Lower lobe of right lung (tissue), 2 donors: ENCODE measurements at places on chromosomes 2 and 18. TPM values are rescaled to one million over a fixed set of nuclear protein-coding genes. Genes with fewer than 3 reads are reported as not detected.

DNA sequence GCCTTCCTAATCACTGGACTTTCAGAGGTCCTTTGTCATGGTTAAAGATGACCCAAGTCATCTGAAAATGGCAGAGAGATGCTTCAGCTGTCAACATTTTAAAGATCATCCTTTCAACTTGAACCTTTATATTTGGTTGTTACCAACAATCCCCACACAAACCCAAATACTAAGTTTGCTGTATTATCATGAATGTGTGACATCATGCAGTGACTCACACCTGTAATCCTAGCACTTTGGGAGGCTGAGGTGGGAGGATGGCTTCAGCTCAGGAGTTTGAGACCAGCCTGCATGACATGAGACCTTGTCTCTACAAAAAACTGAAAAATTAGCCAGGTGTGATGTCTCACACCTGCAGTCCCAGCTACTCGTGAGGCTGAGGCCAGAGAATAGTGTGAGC, 55.2 kb upstream of the NRP2 start:
- no peak for DNase-seq
- no peak overlapping the region for H3K4me3 ChIP-seq
- no peaks in the 10 kb centered on the region for H3K36me3 ChIP-seq
- no peaks in the 10 kb centered on the region for H3K4me1 ChIP-seq

The SLC19A3 gene
- 40.7 TPM for total RNA-seq

The CAPN14 gene
- 0.15 TPM for total RNA-seq

- no peak overlapping the region for H3K4me3 ChIP-seq
- H3K36me3 ChIP-seq = no peaks in the 10 kb centered on the region
- H3K27ac ChIP-seq = peak overlapping the region; percentile 11
- DNase-seq = no peak
- no peaks in the 10 kb centered on the region for H3K27me3 ChIP-seq
- H3K4me1 ChIP-seq = peaks cover 7% of the 10 kb centered on the region
Measured at GRCh38 chr2:73896362-73897239, 3.8 kb downstream of the ACTG2 start.
